Activated B cell treated with CpG ODN at 0.5 μM for 24 hours (primary cell): ENCODE measurements at places on chromosomes 6 and 20.

- no peak for DNase-seq
Measured at GRCh38 chr20:53984356-53985149, 85.8 kb downstream of the BCAS1 start.

DNA sequence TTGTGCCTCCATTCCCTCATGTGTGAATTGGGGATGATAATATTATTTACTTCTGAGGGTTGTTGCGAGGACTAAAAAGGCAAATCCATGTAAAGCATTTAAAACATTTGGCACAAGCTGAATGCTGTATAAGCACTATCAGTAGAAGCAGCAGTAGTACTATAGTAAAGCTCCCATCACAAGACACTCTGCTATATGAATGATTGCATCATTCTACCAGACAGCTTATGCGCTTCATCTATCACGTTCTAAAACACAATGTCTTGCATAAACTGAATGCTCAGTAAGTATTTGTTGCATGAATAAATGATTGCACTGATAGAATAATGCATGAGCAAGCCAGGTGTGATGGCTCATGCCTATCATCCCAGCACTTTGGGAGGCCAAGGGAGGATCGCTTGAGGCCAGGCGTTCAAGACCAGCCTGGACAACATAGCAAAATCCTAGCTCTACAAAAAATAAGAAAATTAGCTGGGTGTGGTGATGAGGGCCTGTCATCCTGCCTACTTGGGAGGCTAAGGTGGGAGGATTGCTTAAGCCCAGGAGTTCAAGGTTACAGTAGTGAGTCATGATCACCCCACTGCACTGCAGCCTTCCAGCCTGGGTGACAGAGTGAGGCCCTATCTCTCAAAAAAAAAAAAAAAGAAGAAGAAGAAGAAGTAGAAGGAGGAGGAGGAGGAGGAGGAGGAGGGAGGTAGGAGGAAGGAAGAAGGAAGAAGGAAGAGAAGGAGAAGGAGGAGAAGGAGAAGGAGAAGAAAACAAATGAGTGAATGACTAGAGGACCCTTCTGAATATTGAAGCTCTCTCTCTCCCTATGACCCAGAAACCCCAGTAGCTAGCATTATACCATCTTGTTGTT is 50.0 kb upstream of the FOXO3 start:
- DNase-seq, result no peak

DNA sequence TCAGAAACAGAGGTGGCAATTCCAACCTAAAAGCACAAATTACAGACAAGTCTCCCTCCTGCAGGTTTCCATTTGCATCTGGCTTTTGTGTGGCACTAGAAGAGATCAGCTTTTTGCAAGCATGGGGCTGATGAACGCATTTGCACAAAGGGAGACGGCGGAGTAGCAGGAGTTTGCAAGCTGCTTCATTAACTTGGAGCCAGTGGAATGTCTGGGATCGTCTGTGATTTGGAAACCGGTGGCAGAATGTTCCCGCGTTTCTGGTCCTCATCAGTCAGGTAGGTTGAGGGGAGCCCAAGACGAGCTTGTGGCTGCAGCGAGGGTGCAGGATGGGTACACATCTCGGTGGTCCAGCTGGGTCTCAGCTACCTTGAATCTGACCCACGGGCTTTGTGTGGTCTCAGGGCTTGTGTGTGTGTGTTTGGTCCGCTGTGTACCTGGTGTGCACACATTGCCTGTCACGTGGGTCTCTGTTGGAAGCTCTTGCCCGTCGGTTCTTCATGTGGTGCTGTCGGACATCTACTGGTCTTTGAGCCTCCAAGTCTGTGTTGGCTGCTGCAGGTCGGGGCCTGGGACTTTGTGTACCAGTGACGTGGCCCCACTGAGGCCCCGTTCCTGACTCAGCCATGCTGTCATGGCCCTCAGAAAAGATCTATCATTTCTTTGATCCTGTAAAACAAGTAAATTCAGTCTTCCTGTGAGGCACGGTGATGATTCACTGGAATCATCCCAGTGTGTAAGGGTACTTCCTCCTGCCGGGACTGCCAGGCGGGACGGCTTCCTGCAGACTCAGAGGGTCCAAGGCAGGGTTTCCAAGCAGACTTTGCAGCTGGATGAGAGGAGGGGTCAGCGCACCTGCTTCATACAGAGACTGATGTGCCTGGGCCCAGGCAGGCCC is 12.4 kb upstream of the MYT1 start:
- no peak for DNase-seq

DNA sequence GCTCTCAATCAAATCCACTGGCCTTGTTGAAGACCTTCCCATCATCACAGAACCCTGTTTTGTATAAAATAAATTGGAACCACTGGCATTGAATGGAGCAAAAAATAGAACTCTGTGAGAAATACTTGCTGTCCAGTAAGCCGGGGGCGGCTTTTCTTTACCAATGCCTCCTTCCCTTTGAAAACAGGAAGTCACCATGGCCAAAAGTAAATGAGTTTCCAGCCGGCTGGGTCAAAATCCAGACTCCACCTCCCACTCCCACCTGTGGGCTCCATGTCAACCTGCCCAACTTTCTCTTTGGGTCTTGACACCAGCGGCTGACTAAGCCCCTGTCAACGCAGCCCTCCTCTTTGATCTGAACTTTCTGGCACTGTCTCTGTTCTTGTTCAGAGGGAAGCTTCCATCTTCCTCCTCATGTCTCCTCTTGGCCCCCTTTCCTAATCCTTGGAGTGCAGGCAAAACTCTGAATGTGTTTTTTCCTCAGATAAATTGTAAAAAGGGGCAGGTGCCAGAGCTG is 95.2 kb downstream of the TFAP2C start:
- DNase-seq, result no peak

- DNase-seq, result no peak
Measured at GRCh38 chr20:46414608-46415007, 8.2 kb upstream of the ELMO2 start.

DNA sequence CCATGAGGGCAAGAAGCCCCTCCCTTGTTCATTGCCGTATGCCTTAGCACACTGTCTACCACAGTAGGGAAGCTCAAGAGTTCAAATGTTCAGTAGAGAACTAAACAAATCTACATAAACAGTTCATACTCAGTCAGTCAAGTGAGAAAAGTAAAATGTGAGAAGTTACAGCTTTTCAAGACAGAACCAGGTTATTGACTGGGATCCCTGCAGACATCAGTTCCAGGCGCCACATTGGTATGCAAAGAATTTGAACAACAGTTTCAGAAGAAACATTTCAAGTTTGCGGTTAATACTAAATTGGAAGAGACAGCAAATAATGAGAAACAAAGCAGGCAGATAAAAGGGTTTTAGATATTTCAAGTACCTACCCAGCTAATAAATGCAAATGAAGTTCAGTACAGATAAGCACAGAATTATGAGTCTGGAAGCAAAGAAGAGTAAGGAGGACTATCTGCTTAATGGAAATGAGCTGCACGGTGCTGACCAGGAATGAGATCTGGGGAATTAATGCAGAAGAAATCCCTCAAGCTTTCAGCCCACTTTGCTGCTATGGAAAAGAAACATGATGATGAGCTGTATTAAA is 246.2 kb downstream of the HACE1 start:
- DNase-seq, result no peak

DNA sequence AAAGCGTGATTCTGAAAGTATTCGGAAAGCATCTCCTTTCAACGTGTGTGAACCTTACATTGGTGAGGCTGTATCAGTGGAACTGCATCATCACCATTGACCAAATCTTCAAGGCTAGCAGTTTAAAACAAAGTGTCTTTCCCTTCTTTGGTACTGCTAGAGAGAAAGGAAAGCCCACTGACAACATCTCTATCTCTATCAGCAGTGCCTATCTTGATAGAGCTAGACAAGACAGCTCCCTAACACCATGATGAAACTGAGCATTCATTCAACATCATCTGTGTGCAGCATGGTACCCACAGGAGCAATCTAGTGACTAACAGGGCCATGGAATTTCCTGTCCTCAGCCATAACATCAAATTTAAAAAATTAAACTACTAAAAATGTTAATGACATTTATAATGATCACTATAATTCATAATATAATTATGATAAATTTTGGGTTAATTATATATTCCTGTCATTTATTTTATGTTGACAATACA is 31.5 kb upstream of the EDN1 start:
- no peak for DNase-seq

DNA sequence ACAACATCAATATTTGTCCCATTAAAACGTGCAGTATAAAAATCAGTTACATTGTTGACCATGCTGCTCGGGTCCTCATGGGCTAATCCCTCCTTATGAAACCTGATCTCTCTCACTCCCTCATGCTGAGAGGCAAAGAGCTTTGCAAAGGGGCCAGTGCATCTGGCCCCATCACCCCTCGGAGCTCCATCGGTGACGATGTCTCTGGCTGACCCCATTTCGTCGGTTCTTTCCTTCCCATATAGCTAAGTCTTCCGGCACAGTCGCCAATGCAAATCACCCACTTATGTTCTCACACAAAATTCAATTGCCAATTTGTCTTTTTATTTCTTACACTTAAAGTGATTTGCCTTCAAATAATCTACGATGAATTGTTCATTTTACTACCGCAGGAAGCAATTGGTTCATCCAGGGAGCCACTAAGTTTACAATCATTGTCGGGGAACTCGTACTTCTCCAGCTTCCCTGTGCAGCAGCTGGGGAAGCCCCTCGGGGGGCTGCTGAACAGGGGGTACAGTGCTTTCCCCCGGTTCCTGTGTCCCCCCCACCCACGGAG is 199.8 kb upstream of the CDH4 start:
- no peak for DNase-seq

- DNase-seq, result no peak
Measured at GRCh38 chr6:72825315-72825911, 203.5 kb downstream of the KCNQ5 start.

- DNase-seq, result no peak
Measured at GRCh38 chr20:32680544-32681174, 6.9 kb upstream of the C20orf203 start.

DNA sequence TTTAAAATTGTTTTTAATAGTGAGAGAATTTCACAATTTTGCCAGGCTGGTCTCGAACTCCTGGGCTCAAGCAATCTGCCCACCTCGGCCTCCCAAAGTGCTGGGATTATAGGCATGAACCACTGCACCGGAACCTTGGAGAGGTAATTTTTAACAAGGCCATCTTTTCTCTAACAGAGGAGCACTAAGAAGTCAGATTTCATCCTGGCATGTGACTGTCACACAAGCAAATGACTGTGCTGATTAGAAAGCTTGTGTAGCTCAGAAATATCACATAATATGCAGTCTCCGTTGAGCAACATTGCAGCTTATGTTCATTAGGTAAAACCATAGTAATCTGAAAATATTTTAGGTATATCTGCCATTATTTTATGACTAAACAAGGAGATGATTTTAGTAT is 156.0 kb downstream of the CCDC170 start:
- no peak for DNase-seq

- DNase-seq, result no peak
Measured at GRCh38 chr6:168583821-168584220, 142.8 kb downstream of the SMOC2 start.

GRCh38 chr6:35893246-35893645 is 27.7 kb downstream of the SRPK1 start:
- DNase-seq, result no peak

DNA sequence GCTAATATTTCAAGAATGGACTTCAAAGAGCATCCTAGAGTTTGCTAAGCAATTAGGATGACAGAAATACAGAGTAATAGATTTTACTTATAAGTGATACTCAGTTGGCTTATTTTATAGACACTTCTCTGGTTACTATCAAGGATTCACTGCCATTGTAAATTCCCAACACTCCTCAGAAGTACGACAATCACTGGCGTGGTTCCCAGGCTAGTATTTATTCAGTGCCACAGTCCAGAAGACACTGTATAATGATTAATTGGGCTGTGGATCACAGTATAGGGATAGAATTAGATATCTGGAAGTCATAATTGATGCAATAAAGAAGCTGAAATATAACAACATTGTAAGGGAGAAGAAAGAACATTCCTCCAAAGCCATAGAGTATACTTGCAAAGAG is 15.7 kb downstream of the MANEA start:
- no peak for DNase-seq

- DNase-seq, result no peak
Measured at GRCh38 chr6:107673076-107673494, 151.0 kb downstream of the SCML4 start.

- DNase-seq, result no peak
Measured at GRCh38 chr20:23670361-23670760, 18.5 kb downstream of the CST4 start.

DNA sequence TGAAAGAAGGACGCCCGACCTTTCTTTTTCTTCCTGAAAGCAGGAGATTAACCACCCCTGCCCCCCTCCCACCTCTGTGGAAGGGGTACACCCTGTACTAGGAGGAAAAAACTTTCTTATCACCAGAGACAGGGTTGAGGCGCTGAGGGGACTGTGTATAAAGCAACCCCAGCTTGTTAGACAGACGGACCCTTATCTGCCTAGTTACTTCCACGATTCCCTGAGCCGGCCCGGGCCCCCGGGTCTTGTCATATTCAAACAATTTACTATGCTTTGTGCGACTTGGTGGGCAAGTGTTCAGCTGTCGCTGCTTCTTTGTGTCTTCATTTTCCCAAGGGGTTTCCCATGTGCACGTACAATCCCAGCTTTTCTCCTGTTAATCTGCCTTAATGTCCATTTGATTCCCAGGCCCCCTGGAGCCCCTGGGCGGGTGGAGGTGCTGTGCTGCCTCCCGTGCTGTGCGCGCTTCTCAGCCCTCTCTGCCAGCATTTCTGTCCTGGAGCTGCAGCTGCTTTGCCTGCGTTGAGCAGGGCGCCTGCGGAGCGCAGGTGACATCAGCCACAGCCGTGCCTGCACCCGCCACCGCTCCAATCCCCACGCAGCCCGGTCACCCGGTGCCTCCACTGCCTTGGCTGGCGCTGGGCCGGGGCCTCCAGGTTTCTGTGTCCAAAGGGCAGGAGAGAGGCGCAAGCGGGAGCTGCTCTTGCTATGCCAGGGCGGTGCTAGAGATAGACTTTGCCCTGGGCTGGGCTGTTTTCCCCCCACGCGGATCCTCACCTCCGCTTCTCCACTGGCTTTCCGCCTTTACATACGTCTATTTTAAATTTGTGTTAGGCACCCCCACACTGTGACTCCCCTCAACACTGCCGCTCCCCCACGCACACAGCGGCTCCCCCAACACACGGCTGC is 96.2 kb downstream of the TTLL2 start:
- no peak for DNase-seq

GRCh38 chr20:5078399-5078958 is 41.3 kb downstream of the PCNA start:
- peak; percentile 50 for DNase-seq

GRCh38 chr6:44229376-44230033 is 6.1 kb downstream of the SLC29A1 start:
- DNase-seq, result no peak

DNA sequence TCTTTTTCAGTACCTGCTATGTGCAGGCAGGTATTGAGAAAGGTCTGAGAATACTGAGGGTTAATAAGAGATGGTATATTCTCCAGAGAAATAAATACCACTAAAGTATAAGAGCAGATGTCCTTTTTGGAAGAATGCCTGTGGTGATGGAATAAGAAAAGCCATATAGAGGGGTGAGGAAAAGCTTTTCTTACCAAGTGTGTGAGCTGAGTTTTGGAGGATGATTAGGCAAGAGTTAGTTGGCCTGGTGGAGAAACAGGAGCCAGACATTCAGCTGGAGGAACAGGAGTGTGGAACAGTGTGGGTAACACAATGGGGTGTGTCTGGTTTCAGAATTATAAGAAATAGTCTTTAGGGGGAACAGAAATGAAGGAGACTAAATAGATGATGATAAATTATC is 19.9 kb downstream of the ZNF451 start:
- no peak for DNase-seq
